ENCODE measurements at places on chromosomes 1 and 21. TPM values are rescaled to one million over a fixed set of nuclear protein-coding genes. Genes with fewer than 3 reads are reported as not detected.

SLC41A1 gene
- 18.1 TPM for total RNA-seq

CD5L gene
- 5.2 TPM for total RNA-seq

VSIG8 gene
- total RNA-seq = not detected

BCL2L15 gene
- 1.4 TPM for total RNA-seq

TEX38 gene
- not detected for total RNA-seq

DPM3 gene
- not detected for total RNA-seq

AGMAT gene
- total RNA-seq = 0.13 TPM

KRTAP11-1 gene
- total RNA-seq = not detected

NID1 gene
- total RNA-seq = 53.8 TPM

F13B gene
- not detected for total RNA-seq

BNIPL gene
- total RNA-seq = 213 TPM

VANGL2 gene
- total RNA-seq = 2.1 TPM

LCE2C gene
- total RNA-seq = not detected

LHX8 gene
- not detected for total RNA-seq

LCE1D gene
- not detected for total RNA-seq

FCRLA gene
- total RNA-seq = not detected

EFNA3 gene
- total RNA-seq = 0.61 TPM

CYP4Z1 gene
- total RNA-seq = 7.7 TPM

RHOU gene
- 11.0 TPM for total RNA-seq

C1orf210 gene
- 38.3 TPM for total RNA-seq

GPR153 gene
- 2.4 TPM for total RNA-seq

KRTAP19-1 gene
- total RNA-seq = not detected

KRTAP21-3 gene
- not detected for total RNA-seq

APOBEC4 gene
- total RNA-seq = 0.20 TPM

POTED gene
- total RNA-seq = not detected

NLRP3 gene
- total RNA-seq = 8.2 TPM

WDR64 gene
- not detected for total RNA-seq

CFAP45 gene
- total RNA-seq = 1.2 TPM

All from upper lobe of left lung (tissue), 6 donors.